Fibroblast of skin of right quadriceps (primary cell): ENCODE measurements at places on chromosomes 12 and 14.
A peak's percentile ranks its signal among the peaks of the same experiment; 100 is the strongest.

DNA sequence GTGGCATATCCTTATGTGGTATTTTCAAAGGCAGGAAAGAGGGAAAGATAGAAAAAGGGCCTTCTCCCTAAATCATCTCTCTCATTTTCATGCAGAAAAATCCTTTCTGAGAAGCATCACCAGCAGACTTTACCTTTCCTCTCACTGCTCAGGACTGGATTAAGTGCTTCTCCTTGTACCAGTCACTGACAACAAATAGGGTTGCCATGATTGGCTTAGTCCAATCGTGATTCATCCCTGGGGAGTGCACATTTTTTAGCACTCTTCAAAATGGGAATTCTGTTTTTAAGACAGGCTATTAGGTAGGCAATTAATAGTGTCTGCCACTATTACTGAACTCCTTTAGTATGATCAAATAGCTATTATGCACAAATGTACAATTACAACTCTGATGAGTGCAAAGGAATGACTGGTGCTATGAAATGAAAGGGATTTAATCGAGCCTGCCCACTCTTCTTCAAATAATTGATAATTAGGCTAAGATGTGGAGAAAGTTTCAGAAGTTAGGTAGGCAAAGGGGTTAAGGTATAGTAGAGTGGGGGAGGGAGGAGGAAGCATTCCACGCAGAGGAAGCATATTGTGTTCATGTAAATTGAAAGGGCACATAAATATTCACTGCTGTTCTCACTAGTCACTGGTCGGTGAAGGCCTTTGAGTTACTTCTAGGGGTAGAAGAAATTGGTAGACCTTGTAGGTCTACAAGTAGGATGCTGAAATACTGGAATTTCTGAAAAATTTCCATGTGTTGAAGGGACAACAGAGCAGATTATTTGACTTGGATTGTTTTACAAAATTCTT is 84.0 kb downstream of the MSRB3 start:
- DNase-seq, result peak; percentile 12

DNA sequence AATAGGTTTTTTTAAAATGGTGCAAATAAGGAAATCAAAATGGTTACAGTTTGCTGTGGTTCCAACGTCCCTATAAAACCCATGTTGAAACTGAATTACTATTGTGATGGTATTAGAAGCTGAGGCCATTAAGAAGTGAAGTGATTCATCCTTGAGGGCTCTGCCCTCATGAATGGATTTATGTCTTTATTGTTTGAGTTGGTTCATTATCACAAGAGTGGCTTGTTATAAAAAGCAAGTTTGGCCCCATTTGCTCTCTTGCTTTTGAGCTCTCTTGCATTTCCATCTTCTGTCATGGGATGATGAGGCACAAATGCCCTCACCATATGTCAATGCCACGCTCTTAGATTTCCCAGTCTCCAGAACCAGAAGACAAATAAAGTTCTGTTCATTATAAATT is 62.3 kb downstream of the PRKD1 start:
- DNase-seq, result no peak

GRCh38 chr12:57521525-57522010 is 1.1 kb upstream of the MBD6 start:
- DNase-seq, result peak; percentile 69

- peak; percentile 42 for DNase-seq
Measured at GRCh38 chr14:102320033-102320660, 601 bp downstream of the ZNF839 start.

GRCh38 chr14:67574156-67574555 is 25.9 kb downstream of the PIGH start:
- no peak for DNase-seq

GRCh38 chr14:34374998-34375740 is 86.9 kb downstream of the SPTSSA start:
- no peak for DNase-seq
